ENCODE measurements at places on chromosomes 2 and 18.

- DNase-seq = no peak
- H3K27me3 ChIP-seq = no peaks in the 10 kb centered on the region
- H3K36me3 ChIP-seq = no peaks in the 10 kb centered on the region
- no peak overlapping the region for H3K27ac ChIP-seq
- no peaks in the 10 kb centered on the region for H3K4me1 ChIP-seq
Observed at GRCh38 chr2:141968433-141968832, 162.4 kb downstream of the LRP1B start.

GRCh38 chr18:3611313-3612090 is 161.5 kb downstream of the TGIF1 start:
- no peak for DNase-seq
- no peaks in the 10 kb centered on the region for H3K36me3 ChIP-seq
- H3K27ac ChIP-seq = no peak overlapping the region
- H3K4me3 ChIP-seq = no peak overlapping the region
- peaks cover 9% of the 10 kb centered on the region for H3K4me1 ChIP-seq

- no peak overlapping the region for H3K27ac ChIP-seq
- H3K36me3 ChIP-seq = no peaks in the 10 kb centered on the region
- H3K27me3 ChIP-seq = no peaks in the 10 kb centered on the region
- no peak overlapping the region for H3K4me3 ChIP-seq
- DNase-seq = no peak
Observed at GRCh38 chr2:144180131-144180530, 339.8 kb downstream of the ZEB2 start.

- no peaks in the 10 kb centered on the region for H3K36me3 ChIP-seq
- no peak overlapping the region for H3K4me3 ChIP-seq
- no peak for DNase-seq
- H3K4me1 ChIP-seq = no peaks in the 10 kb centered on the region
- H3K27me3 ChIP-seq = no peaks in the 10 kb centered on the region
Observed at GRCh38 chr2:215907147-215907546, 106.2 kb downstream of the MREG start.

GRCh38 chr2:137826373-137827372 is 137.6 kb upstream of the HNMT start:
- H3K27ac ChIP-seq = no peak overlapping the region
- DNase-seq = no peak
- no peaks in the 10 kb centered on the region for H3K4me1 ChIP-seq
- H3K4me3 ChIP-seq = no peak overlapping the region
- no peaks in the 10 kb centered on the region for H3K36me3 ChIP-seq

GRCh38 chr2:24579053-24579803 is 88.2 kb downstream of the NCOA1 start:
- H3K4me3 ChIP-seq = no peak overlapping the region
- no peak for DNase-seq
- H3K36me3 ChIP-seq = no peaks in the 10 kb centered on the region
- H3K27me3 ChIP-seq = no peaks in the 10 kb centered on the region
- H3K27ac ChIP-seq = no peak overlapping the region

GRCh38 chr2:238585836-238586821 is 159.4 kb downstream of the ASB1 start:
- H3K27me3 ChIP-seq = no peaks in the 10 kb centered on the region
- no peak overlapping the region for H3K27ac ChIP-seq
- H3K36me3 ChIP-seq = no peaks in the 10 kb centered on the region
- no peak for DNase-seq
- H3K4me1 ChIP-seq = no peaks in the 10 kb centered on the region

DNA sequence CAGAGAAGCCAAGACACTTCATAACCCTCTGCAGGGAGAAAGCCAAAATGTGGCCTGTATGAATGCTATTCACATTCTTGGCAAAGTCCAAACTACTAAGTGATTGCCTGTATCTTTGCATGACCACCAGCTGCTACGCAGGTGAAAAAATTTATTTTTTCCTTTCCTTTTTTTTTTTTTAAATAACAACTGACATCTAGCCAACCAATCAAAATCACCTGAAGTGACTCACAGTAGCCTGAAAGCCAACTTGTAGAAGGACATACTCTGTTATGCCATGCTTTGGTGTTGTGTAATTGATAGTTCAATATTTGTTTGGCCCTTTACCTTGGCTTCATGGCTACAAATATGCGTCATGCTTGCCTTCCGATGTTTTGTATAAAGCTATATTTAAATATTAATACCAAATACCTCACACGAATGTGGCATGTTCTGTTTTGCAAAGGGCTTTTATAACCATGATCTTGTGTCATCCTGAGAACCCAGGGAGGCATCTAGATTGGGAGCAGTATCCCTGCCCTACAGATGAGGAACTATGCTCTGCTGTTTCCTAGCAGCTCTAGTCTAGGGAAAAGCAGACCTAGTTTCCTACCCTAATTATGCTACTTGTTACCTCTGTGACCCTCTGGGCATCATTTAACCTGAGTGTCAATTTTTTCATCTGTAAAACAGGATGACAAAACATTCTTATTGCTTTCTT is 102.1 kb downstream of the MYOM1 start:
- no peak overlapping the region for H3K4me3 ChIP-seq
- H3K27me3 ChIP-seq = no peaks in the 10 kb centered on the region
- H3K36me3 ChIP-seq = no peaks in the 10 kb centered on the region
- DNase-seq = no peak
- no peaks in the 10 kb centered on the region for H3K4me1 ChIP-seq
- H3K27ac ChIP-seq = no peak overlapping the region

- DNase-seq = no peak
- H3K27ac ChIP-seq = no peak overlapping the region
Observed at GRCh38 chr2:11856095-11856494, 109.7 kb downstream of the LPIN1 start.

DNA sequence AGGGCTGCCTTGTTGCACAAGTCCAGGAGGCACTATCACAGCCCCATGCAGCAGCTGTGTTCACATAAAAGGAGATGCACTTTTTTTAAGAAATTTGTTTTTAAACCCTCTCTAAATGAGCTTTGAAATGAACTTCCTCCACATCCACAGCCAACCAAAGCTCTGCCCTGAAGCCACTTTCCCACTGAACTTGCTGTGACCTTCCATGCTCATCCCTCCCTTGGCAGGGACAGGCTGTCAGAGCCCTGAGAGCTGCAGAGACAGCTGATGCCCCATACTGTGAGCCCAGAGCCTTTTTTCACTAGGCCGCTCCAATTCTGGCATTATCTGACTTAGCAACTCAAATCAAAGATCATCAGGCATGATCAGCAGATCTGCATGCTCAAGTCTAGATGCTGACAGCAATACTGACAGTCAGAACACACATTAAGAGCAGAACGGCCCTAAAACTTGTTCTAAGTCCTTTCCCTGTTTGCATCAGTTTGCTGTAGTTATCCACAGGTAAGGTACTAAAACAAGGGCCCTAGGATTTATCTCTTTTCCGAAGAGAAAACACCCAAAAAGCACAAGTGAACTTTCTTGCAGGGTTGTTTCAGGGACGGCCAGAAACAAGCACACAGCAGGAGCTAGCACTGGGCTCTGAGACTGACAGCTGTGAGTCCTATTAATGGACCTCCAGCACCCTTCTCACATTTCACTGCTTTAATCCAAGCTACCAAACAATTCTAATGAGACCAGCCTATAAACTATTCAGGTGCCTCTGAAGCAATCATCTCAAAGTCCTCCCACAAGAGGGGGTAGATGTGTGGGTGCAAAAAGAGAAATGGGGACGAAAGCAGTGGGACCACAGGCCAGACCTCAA is 34.9 kb downstream of the RNU4ATAC start:
- no peak overlapping the region for H3K27ac ChIP-seq
- no peaks in the 10 kb centered on the region for H3K36me3 ChIP-seq
- H3K27me3 ChIP-seq = no peaks in the 10 kb centered on the region

DNA sequence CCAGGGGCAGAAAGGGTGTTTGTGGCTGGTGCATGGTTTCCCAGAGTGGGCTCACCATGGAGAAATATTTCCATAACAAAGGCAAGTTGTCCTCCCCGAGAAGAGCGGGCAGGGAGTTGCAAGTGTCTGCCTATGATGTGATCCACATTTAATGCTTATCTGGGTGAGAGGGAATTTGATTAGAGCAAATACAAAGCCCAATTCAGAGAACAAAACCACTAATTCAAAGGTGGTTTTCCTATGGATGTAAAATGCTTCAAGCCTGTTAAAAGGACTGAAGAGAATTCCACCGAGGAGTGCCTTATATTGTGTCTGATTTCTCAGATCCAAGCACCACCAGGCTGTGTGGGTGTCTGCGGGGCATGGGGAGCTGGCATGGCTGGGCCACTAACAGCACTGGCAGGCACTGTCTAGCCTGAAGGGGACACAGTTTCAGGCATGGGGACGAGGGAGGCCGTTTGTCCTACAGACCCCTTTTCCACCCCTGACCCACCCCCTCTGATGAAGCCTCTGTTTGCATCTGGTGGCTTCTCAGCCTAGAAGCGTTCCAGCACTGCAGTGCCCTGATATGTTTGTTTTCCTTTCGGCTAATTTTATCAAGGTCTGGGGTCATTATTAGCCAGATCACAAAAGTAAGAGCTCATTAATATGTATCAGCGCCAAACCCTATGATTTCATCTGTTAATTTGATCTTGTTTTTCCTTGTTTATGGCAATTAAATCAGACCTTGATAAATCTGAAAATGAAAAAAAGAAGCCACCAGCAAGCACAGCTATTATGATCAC is 357.3 kb downstream of the HRH4 start:
- no peaks in the 10 kb centered on the region for H3K36me3 ChIP-seq
- H3K27ac ChIP-seq = no peak overlapping the region
- DNase-seq = no peak
- H3K27me3 ChIP-seq = no peaks in the 10 kb centered on the region

DNA sequence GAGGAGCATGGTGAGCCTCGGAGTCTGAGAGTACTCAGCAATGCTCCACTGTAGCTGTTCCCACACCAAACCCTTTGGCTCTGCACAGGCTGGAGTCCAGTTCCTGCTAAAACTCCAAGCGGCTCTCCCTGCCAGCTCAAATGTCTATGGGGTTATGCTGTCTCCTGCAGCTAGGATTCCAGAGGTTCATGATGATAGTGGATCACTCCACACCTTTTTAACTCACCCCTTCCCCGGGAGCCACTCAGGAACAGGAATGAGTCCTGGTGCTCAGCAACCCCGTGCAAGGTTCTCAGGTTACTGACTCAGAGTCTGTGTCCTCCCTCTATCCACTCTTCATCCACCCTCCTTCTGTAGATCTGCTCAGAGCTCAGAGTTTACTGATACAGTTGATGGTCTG is 410.0 kb downstream of the CDH19 start:
- no peaks in the 10 kb centered on the region for H3K36me3 ChIP-seq
- no peaks in the 10 kb centered on the region for H3K4me1 ChIP-seq
- no peak for DNase-seq
- H3K27ac ChIP-seq = no peak overlapping the region
- H3K27me3 ChIP-seq = no peaks in the 10 kb centered on the region

GRCh38 chr2:134515137-134515536 is 203.7 kb downstream of the TMEM163 start:
- no peaks in the 10 kb centered on the region for H3K27me3 ChIP-seq
- DNase-seq = no peak
- no peak overlapping the region for H3K4me3 ChIP-seq
- H3K4me1 ChIP-seq = no peaks in the 10 kb centered on the region

GRCh38 chr2:223338016-223338415 is 264.1 kb downstream of the SCG2 start:
- H3K36me3 ChIP-seq = no peaks in the 10 kb centered on the region
- no peaks in the 10 kb centered on the region for H3K4me1 ChIP-seq
- no peak overlapping the region for H3K27ac ChIP-seq
- H3K27me3 ChIP-seq = no peaks in the 10 kb centered on the region
- no peak overlapping the region for H3K4me3 ChIP-seq

GRCh38 chr2:219396863-219397457 is 9.2 kb upstream of the DNPEP start:
- no peaks in the 10 kb centered on the region for H3K27me3 ChIP-seq
- no peak overlapping the region for H3K27ac ChIP-seq
- H3K4me1 ChIP-seq = peaks cover 9% of the 10 kb centered on the region
- no peak for DNase-seq
- H3K36me3 ChIP-seq = no peaks in the 10 kb centered on the region
- H3K4me3 ChIP-seq = no peak overlapping the region

GRCh38 chr18:10705786-10706185 is 180.0 kb downstream of the NAPG start:
- DNase-seq = no peak
- H3K4me1 ChIP-seq = no peaks in the 10 kb centered on the region
- H3K36me3 ChIP-seq = no peaks in the 10 kb centered on the region
- no peaks in the 10 kb centered on the region for H3K27me3 ChIP-seq
- H3K4me3 ChIP-seq = no peak overlapping the region

- no peak for DNase-seq
- H3K27ac ChIP-seq = no peak overlapping the region
- H3K27me3 ChIP-seq = no peaks in the 10 kb centered on the region
- no peaks in the 10 kb centered on the region for H3K36me3 ChIP-seq
- no peak overlapping the region for H3K4me3 ChIP-seq
Observed at GRCh38 chr2:157508676-157509075, 64.8 kb upstream of the CYTIP start.

DNA sequence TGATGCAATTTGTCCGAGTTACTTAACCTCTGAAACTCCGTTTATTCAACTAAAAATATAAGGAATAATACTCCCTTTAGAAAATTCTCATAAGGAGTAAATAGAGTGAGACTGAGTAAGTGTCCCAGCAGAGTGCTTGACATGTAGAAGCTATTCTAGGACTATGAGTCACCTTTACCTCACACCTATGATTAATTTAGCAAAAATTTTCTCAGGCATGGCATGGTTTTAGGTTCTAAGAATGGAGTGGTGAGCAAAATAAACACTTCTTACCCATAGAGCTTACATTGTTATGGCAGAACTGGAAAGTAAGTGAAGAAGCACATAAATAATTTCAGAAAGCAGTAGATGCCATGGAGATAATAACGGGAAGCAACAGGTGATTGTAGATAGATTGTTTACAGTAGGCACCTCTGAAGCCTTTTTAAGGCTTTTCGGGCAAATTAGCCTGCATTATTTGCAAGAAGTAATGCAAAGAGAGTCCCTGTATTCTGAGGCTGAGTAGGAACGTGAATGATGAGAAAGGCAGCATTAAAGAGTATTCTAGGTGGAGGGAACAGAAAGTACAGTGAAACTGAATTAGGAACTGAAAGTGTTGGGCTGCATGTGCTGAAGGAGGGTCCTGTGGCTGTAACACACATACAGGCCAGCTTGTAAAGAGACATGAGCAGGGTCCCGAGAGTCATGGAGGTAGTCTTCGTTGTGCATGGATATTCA is 209.2 kb downstream of the ZNF407 start:
- H3K27me3 ChIP-seq = no peaks in the 10 kb centered on the region
- H3K4me3 ChIP-seq = no peak overlapping the region
- DNase-seq = no peak
- H3K27ac ChIP-seq = no peak overlapping the region
- H3K36me3 ChIP-seq = no peaks in the 10 kb centered on the region
- no peaks in the 10 kb centered on the region for H3K4me1 ChIP-seq

GRCh38 chr18:37175727-37176620 is 347.0 kb downstream of the KIAA1328 start:
- H3K4me1 ChIP-seq = no peaks in the 10 kb centered on the region
- no peaks in the 10 kb centered on the region for H3K36me3 ChIP-seq
- H3K27me3 ChIP-seq = no peaks in the 10 kb centered on the region
- DNase-seq = no peak
- no peak overlapping the region for H3K4me3 ChIP-seq

DNA sequence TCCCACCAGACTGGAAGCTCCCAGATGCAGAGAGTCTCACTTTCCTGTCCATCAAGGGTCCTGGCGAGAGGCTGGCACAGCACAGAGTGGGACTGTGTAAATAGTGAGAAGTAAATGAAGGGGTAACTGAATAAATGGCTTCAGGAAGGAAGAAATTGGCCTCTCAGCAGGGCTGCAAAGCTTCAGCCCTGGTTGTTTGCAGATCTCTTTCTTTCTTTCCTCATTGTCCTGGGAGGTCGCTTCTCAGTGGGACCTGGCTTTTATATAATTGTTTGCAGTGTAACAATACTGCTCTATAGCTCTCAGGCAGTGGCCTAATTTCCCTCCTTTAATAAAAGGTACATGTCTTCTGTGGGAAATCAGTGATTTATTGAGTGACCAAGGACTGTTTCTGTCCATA is 74.9 kb upstream of the GPR45 start:
- H3K4me1 ChIP-seq = no peaks in the 10 kb centered on the region
- no peak for DNase-seq
- H3K36me3 ChIP-seq = no peaks in the 10 kb centered on the region
- no peak overlapping the region for H3K27ac ChIP-seq
- H3K27me3 ChIP-seq = no peaks in the 10 kb centered on the region
